Esophagus squamous epithelium (tissue), 5 donors: ENCODE measurements at places on chromosomes 7 and 10.

- DNase-seq, result no peak
These were observed 11.1 kb downstream of the ERVW-1 start for GRCh38 chr7:92466682-92467081.

- DNase-seq, result no peak
These were observed 37.9 kb downstream of the PIP4K2A start for GRCh38 chr10:22676435-22676834.

GRCh38 chr7:159272739-159273138 lies 128.1 kb upstream of the VIPR2 start:
- no peak for DNase-seq

- no peak for DNase-seq
These were observed 66.8 kb upstream of the CYP26C1 start for GRCh38 chr10:92993699-92994272.

DNA sequence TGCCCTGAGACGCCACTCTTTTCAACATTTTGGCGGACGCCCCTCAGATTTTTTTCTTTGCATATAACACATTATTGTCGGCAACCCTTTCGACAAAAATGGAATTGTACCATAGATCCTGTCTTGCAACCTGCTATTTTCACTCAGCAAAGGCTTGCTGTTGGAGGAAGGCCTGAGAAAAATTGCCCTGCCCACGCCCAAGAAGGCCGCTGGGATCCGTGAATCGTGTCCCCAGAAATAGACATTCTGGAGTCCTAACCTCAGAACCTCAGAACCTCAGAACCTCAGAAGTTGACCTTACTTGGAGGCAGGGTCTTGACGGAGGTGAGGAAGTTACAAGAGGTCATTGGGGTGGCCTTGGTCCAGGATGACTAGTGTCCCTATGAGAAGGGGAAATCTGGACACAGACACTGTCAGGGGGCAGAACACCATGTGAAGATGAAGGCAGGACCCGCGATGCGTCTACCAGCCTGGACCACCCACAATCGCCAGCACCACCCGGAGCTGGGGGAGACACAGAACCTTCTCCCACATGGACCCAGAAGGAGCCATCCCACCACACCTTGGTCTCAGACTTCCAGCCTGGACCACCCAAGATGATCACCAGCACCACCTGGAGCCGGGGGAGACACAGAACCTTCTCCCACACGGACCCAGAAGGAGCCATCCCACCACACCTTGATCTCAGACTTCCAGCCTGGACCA lies 19.1 kb upstream of the DNAAF5 start:
- DNase-seq, result no peak

- no peak for DNase-seq
These were observed 6.2 kb upstream of the TSPAN15 start for GRCh38 chr10:69445041-69445440.

DNA sequence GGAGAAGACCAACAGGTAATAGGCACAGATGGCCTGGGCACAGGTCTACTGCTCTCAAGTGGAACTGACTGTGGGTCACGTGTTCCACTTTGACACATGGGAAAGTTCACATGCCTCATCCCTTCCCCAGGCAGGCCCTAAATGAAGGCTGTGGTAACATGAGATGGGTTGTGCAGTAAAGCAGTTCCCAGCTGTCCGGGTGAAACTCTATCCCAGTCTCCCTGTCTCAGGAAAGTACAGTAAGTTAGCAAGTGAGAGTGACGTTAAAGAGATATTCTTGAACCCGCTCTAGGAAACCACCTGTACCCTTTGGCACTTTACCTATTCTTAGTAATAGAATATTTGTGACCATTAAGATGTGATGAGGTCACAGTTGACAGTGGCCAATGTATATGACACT lies 343.7 kb upstream of the AOAH start:
- no peak for DNase-seq
